ENCODE measurements at places on chromosomes 5 and 9.

DNA sequence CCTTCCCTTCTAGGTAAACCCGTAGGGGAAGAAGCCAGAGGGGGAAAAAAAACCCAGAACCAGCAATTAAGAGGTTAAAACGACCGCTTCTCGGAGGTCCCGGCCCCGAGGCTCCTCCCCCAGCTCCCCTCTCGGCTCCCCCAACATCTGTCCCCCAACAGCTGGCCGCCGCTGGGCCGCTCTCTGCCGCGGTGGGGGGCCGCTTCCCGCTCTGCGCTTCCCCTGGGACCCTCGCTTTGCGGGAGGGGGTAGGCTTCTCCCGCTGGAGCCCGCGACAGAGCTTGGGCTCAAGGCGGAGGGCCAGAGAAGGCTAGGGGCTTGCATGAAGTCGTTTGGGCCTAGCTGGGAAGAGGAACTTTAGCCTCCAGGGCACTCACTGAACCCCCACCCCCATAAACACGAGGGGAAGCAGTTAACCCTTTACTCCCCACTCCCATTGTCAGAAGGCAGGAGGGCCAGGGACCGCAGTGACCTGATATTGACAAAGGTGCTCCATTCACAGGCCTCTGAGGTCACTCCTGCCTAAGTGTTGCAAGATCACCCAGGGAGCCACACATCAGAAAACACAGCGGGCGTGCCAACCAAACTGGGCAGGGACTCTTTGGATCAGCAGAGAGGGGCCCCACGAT, 7.5 kb downstream of the LHX6 start:
- DNase-seq: no peak

- DNase-seq: no peak
Observed at GRCh38 chr9:90019626-90020025, 414.8 kb downstream of the GADD45G start.

DNA sequence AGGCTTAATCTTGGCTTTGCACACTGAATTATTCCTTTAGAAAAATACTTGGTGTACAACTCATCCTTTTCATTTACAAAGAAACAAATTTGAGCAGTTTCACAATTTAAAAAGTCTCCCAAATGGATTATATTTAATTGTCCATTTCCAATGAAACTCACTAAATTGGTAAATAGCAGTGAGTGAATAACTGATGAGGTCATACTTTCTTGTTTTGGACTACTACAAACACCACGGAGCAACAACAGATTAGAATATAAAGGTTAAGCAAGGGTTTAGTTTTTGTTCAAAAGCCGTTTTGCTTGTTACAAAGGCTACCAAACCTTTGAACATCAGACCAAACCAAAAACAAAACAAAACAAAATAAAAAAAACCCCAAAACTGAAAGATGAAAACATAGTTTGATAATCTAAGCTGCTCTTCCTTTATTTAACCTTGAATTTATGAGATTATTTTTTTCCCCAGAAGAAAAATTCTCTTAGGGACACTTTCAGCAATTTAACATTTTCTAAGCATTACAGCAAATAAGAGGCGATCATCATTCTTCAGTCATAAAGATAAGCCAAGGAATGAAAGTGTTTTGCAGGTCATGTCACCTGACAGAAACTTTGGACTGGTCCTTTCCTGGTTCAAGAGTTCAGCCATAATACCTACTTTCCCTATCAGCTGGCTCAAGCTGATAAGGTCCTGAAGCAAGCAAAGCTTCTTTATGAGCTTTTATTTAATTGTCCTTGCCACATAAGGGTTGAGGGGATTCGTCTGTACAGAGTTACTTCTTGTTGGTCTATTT, 99.7 kb upstream of the CDKN2B start:
- DNase-seq: no peak

DNA sequence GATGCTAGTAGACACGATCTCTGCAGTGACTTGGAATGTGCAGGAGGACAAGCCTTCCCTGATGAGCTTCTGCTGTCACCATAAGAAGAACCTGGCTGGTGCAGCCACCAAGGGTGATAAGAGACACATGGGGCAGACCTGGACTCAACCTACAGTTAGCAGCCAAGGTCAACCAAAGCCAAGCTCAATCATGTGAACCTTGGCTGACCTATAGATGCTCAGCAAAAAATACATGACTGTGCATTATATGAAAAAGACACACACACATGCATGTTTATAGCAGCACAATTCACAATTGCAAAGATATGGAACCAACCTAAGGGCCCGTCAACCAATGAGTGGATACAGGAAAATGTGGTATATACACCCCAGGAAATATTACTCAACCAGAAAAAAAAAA, 86.9 kb downstream of the TARS1 start:
- no peak for DNase-seq

GRCh38 chr5:68375540-68375939, 160.0 kb downstream of the PIK3R1 start:
- no peak for DNase-seq

DNA sequence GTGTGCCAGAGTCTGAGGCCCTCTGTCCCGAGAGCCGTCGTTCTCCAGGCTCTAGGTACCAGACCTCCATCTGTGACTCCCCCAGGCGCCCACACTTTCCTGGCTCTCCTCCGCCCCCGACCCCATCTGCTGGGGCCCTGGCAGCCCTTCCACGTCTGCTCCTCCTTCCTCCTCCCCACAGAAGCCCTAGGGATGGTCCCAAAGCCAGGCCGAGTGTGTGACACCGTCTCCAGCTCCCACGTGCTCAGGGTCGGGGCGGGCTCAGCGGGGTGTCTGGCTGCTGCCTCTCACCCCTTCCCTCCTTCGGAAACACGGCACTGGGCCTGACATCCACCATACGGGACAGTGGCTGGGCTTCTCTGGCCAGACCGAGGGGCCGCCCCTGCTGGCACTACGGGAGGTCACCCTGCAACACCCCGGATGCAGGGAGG, 20.5 kb upstream of the SLC6A19 start:
- DNase-seq: no peak

DNA sequence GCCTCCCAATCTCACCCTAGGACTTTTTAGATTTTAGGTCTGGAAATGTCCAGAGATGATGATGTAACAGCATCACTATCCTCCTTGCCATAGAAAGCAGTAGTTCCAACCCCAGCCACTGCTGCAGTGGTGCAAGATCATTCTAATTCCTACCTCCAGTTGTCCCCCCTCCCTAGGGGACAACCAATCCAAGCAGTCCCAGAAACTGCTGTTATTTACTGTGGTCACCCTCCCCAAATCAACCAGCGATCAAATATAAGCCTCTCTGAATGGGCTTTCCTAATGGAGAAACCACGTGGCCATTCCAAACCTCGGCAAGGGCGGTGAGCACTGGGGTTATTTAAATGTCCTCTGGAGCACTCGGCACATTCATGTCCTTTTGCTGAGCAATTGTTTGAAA, 159.8 kb downstream of the SLF1 start:
- DNase-seq: no peak

- peak; percentile 33 for DNase-seq
Observed at GRCh38 chr5:33023649-33024048, 312.5 kb downstream of the NPR3 start.

All from fibroblast of skin of right quadriceps (primary cell).